ENCODE measurements at places on chromosomes 5 and 9.
A peak's percentile ranks its signal among the peaks of the same experiment; 100 is the strongest.

- DNase-seq, result no peak
These were observed 1.8 kb upstream of the NTRK2 start for GRCh38 chr9:84667571-84668195.

- DNase-seq, result no peak
These were observed 147.6 kb upstream of the TRPM3 start for GRCh38 chr9:71268871-71269635.

GRCh38 chr5:83368319-83368718, 103.2 kb upstream of the VCAN start:
- DNase-seq, result no peak

DNA sequence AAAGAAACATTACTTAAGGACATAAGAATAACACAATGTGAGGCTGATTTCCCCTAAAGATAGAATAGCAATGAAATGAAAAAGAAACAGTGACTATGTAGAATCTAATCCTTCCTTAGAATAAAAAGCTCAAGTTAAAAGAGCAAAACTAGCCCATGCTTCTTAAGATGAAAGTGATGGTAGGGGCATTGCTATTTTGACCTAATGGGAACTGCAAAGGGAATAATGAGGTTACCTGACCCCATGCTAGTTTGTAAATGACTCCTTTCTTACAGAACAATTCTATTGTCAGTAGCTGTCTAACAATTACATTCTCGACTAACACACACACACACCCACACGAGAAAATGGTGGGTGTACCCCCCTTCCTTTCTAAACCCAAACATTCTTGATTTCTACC, 575.8 kb downstream of the CSNK1G3 start:
- no peak for DNase-seq

GRCh38 chr5:109805472-109805871, 115.7 kb downstream of the MAN2A1 start:
- DNase-seq, result no peak

DNA sequence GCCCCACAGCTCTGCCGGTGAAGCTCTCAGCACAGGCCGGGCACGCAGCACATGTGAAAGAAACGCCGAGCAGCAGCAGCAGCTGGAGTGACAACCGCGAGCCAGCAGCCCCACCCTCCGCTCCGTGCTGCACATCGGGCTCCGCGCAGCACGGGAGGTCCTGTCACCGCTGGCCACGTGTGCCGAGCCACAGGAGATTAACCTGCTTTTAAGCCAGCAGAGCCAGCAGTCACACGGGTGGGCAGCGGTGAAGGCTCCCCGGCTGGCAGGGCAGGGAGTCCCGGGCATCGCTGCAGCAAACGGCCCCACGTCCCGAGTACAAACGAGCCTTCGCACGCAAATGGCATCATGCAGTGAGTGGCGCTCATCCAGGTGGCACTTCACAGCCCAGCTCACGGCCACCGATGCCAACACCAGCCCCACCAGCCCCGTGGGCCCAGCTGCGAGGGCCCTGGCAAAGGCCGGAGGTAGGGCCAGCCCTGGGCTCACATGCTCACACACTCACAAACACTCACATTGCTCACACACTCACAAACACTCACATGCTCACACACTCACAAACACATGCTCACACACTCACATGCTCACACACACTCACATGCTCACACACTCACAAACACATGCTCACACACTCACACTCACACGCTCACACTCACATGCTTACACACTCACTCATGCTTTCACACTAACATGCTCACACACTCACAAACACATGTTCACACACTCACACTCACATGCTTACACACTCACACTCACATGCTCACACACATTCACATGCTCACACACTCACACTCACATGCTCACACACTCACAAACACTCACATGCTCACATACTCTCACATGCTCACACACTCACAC, 11.1 kb downstream of the CCDC187 start:
- no peak for DNase-seq

DNA sequence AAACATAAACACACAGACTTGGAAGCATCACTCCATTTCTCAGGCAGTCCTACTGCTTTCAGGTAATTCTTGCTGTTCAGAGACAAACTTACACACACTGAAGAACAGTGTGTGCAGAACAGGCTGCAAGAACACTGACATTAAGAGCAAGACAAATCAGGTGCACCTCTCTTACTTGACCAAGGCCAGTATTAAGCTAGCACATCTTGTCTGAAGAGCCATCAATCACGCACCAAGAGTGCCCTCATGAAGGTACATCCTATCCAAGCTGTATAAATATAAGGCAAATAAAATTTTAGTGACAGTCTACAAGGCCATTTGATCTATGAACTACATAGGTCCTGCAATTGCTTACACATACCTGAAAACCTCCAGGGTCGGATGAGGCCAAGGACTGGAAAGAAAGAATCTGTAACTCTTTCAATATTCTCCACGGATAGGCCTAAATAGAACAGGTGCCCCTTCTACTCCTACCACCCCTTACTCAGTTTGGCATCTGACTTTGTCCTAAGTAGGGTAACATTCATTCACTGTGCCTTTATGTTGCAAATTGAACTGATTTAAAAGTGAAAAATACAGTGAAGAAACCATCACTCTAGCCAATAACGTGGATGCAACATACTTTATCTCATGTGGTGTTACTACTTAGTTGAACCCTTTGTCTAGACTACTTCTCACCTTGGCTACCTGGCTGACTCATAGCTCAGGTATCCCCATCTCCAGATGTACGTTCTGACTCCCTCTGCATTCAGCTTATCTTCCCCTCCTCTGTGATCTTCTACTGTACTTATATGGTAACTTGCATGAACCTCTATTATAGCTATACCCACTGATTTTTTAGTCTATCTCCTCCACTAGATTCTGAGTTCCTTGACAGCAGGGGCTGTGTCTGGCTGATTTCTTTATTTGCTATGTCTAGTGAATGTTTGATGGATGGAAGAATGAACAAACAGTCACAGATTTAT, 256.3 kb downstream of the KIAA0825 start:
- no peak for DNase-seq

GRCh38 chr5:169893571-169893970, 86.7 kb downstream of the INSYN2B start:
- DNase-seq, result no peak

- no peak for DNase-seq
These were observed 65.2 kb upstream of the FYB1 start for GRCh38 chr5:39284552-39284951.

DNA sequence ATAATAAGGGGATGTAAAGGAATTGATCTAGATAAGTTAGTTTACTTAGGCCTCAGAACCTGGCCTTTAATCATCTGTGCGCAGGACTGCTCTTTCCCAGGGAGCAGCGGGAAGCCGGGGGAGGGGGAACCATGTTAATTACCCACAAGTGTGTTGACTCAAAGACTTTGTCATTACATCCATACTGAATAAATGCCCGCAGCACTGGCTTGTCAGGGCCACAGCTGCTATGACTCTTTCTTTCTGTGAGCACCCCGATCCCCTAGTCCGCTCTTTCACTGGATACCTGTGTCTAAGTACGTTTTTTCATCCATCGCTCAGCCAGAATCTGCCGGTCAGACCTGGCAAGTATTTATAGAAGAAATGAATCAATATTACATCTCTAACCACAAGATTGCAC, 249.3 kb upstream of the DMRT1 start:
- DNase-seq, result no peak

DNA sequence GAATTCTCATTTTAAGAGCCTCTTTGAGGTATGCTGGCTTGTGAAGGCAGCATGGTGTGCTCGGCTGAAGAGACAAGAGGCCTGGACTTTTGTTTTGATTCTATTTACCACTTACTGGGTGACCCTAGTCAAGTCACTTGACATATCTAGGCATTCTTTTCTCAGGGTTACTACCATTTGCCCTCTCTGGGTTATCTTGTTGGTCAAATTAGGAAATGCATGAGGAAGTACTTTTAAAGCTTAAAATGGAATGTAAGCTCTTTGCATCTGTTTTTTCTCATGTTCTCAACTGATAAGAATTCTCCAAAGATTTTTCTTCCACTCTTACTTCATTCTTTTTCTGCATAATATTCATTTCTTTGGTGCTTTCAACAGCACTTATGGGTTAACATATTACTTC, 173.1 kb downstream of the PLK2 start:
- DNase-seq, result peak; percentile 6

DNA sequence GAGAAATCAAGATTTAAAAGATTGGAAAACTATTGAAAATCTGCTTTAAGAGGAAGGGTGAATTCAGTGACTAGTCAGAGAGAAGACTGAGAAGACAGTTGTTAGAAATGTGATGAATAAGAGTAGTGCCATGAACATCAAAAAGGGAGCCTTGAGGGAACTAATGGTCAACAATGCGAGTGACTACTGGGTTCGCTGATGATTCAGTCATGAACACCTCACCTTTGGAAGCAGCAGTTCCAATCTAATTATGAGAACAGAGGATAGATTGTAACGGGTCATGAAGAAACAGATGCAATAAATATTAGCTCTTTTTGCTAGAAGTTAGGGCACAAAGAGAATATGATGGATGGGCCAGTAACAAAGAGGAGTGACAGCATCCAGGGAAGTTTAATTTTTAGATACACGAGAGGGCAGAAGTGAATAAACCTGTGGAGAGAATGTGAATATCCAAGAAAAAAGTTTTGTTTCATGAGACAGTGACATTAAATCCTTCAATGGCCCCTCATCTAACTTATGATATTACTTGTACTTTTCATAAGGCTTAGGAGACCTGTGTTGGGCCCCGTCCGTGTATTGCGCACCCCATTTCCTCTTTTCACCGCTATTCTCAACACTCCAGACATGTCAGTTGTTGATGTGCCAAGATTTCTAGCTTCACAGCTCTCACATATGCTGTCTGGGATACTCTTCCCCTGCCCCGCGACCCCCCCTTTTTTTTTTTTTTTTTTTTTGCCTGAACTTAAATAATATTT, 23.5 kb upstream of the IFNE start:
- no peak for DNase-seq

GRCh38 chr9:115867326-115867725, 286.3 kb upstream of the PAPPA start:
- DNase-seq, result no peak

GRCh38 chr5:91059409-91059808, 323.7 kb downstream of the ARRDC3 start:
- DNase-seq, result no peak

DNA sequence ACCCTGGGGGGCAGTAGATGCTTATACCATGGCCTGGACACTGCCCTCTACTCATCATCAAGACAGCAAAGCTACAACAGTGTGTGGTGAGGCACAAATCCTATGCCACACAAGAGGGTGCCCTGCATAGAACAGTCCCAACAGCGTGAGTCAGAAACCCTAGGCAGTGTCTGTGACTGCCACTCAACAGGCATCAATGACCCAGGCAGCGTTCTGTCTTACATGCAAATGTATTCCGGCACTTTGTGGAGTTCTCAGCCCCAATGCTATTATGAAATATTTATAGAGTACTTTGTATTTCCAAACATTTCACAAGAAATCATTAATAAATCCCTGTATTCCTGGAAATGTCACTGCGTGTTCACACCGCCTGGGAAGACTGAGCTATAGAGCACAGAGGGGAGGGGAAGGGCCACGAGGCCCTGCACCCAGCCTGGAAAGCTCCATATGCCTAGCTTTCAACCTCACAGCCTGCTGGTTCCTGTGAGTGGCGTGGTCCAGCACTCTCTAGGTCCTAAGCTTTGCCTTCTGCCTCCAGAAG, 77.7 kb downstream of the NIPSNAP3B start:
- DNase-seq, result no peak

GRCh38 chr9:132697230-132697629, 27.0 kb downstream of the GTF3C4 start:
- peak; percentile 5 for DNase-seq

DNA sequence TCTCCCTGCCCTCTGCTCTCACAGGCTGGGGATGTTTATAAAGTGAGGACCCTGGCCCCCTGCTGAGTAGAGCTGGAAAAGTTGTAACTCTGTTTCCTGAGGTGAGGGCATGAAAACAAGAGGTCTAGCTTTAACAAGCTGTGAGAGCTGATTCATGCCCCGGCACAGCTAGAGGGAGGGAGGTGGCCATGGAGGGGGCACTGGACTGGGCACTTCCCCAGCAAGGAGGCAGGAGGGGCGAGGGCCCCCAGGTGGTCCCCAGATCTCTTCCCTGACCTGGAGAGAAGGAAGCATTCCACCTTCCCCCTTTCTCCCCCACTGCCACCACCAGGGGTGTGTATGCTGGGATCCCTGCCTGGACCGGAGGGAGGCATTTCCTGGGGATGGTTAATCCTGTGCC, at the start of gene MSMP:
MSMP (minus strand) TSS at position 13 of the 400 bp plus-strand sequence. CDS start 147 bp downstream, outside the sequence.
- no peak for DNase-seq

- DNase-seq, result no peak
These were observed 561.6 kb downstream of the PRR16 start for GRCh38 chr5:121025671-121026070.

DNA sequence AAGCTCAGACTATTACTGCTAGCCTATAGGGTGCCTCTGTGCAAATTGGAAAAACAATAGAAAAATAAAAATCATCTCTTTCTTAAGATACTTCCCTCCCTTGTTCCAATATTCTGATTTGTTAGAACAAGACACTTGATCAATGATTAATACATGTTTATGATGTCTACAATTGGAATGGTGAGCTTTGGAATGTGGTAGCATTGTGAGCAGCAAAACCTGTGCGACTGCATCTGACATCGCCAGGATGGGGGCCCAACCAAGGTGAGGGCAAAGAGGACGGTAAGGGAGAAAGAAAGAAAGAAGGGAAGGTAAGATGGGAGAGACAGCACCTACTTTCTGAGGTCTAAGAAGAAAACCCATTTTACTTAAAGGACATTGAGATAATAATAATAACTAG, 183.0 kb upstream of the TRIM32 start:
- no peak for DNase-seq

DNA sequence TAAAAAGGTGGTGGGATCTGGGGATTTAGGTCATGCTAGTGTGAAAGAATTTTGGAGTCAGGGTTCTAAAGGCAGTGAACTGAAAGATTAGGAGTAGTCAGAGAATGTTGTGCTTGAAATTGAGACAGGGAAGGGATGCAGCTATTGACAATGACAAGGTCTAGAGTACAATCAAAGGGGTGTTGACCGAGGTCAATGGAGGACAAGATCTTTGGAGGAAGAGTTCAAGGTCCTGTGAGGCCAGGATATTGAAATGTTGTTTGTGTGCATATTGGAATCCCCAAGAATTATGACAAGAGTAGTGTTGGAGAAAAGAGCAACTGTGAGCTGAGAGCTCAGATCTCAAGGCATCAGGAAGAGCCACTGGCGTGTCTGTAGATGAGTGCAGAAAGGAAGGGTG, 116.9 kb downstream of the RASGRF2 start:
- DNase-seq, result no peak

- no peak for DNase-seq
These were observed 61.0 kb upstream of the FER start for GRCh38 chr5:108686676-108687075.

- DNase-seq, result no peak
These were observed 176.2 kb downstream of the COL23A1 start for GRCh38 chr5:178413988-178414387.

- no peak for DNase-seq
These were observed 14.3 kb upstream of the RNF130 start for GRCh38 chr5:180085837-180086236.

DNA sequence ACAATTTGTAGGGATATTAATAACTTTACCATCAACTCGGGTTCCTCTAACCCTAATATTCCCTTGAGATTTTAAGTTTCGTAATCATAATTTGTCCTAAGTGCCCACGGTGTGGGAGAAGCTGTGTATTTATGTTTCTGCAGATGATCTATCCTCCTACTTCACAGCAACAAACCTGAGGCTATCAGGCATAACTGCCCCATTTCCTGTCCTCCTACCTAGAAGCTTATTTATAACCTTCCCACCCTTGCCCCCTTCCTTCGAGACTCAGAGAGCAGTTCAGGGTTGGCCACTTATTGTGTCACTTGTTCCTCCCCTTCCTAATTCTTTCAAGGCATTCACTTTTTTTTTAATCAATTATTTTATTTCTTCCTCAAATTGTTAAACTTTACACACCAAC, 29.6 kb upstream of the LCP2 start:
- DNase-seq, result no peak

- DNase-seq, result no peak
These were observed 409.7 kb downstream of the ADGRV1 start for GRCh38 chr5:90968319-90968718.

Measured in Kasumi-1 (cell line).